Activated gamma-delta T cell (primary cell): ENCODE measurements at places on chromosomes 4 and X.
A peak's percentile ranks its signal among the peaks of the same experiment; 100 is the strongest.

DNA sequence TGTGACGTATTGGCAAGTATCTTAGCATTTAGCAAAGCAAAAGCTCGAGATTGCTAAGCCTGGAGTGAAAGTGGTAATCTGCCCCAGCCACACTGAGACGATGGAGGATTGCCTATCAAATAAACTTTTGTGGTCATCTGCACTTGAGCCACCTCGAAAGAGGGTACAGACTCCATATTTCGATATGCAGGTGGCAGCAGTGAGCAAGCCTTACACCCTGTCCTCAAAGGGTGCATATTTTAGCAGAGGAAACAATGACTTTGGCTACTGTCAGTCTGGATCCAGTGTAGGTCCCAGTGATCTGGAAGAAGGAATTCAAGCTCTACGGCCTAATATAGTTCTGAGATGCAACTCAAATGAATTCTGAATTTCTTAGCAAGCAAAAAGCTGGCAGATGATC lies 153.9 kb downstream of the ATG4A start:
- no peak for DNase-seq

GRCh38 chrX:20311505-20311904 lies 44.8 kb upstream of the RPS6KA3 start:
- DNase-seq, result no peak

DNA sequence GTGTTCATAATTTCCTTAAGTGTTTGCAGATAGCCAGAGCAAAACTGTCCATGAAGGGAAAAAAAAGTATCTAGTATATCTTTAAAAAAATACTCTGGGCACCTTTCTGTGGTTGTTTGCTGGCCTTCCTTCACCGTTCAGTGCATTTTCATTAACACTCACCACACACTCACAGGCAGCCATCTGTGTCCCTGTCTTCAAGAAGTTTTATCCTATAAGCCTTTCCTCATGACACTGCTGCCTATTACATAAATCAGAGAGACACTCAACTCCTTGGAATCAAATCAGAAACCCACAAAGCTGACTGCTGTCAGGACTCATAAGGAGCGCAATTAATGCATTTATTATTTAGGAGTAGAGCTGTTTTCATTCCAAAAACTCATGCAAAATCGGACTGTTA lies 1720.2 kb downstream of the PCDH7 start:
- no peak for DNase-seq

GRCh38 chrX:64437218-64437617 lies 42.0 kb upstream of the MTMR8 start:
- DNase-seq, result no peak

DNA sequence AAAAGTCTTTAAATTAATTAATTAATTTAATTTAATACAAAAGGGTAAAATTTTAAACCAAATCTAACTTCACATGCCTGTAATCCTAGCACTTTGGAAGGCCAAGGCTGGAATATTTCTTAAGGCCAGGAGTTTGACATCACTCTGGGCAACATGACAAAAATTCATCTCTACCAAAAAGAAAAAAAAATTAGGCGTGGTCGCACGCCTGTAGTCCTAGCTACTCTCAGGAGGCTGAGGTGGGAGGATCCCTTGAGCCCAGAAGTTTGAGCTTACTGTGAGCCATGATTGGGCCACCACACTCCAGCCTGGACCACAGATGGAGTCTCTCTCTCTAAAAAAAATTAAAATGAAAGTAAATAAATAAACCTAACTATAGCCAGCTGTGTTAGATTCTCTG lies 39.2 kb upstream of the ANTXR2 start:
- no peak for DNase-seq

DNA sequence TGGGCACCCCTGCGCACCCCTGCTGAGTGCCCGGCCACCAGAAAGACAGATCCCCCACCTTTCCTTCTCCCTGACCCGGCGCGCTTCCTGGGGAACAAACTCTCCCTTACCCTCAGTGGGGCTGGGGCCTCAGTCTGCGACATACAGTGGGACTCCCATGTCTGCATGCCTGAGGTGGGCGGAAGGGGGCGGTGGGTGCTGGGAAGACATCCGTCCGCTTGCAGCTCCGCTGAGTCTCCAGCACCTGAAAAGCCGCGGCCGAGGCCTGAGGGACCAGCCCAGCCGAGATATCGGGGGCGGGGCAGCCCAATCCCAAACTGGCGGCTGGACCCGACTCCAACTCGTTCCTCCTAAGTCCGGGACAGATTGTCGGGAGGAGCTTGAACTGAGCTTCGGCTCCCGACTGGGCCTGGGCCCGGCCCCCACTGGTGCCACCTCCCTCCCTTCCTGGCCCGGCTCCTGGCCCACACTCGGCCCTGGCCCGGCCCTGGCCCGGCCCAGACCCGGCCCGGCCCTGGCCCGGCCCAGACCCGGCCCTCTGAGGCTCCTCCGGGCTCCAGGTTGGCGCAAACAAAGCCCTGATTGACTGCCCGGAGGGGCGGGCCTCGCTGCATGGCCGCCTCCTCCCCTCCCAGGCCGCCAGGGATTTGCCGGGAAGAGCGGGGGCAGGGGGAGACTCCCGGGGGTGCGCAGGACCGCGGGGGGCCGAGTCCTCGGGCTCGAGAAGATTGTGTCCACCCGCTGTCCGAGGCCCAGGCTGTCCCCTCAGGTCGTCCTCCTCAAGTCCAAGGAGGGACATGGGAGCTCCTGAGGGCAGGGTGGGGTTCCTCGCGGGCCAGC lies 877 bp upstream of the SLC16A2 start:
- peak; percentile 17 for DNase-seq

DNA sequence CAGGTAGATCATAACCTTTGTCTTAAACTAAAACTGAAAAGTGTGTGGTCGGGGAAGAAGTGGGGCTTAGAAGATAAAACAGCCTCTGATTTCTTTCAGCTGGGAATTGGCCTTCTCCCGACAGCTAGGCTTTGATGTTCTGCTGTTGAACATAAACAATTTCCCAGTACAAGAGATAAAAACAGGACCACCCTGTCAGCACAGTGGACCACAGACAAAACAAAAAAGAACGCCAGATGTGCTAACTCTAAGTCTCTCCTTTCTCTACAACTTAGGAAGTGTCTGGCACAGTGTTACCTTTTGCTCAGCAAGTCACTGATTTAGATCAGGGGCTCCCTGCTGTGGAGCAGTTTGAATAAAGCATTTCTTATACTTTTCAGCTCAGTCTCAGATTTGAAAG lies 87.5 kb upstream of the UXT start:
- no peak for DNase-seq

DNA sequence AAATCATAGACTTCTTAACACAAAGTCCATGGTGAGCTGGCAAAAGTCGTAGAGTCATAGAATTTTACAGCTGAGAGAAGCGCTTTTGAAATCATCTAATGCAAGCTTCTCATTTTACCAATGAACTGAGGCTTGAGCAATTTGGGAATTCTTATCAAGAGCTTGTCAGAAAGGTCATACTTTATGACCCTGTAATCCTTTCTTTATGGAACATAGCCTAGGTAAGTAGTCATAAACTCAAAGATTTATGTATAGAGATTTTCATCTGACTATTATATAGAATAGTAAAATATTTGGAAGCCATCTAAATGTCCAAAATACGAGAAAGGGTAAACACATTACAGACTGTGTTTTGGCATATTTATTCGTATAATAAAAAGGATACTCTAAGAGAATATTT lies 563.5 kb downstream of the PCDH7 start:
- DNase-seq, result no peak

DNA sequence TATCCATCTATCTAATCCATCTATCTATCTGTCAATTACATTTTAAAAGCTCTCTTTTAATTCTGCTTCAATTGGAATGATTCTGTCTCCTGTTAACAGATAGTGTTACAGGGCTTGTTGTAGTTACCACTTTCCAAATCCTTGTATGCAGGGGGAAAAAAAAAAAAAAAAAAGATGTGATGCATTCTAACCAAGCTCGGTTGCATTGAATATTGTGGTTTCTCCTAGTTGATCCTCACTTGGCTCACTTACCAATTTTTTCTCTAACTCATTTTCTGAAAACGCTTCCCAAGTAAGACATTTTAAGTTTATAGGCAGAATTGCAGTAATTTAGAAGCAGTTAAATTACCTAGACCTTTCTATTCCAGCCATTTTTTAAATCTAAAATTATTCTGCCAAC lies 327.9 kb upstream of the PITX2 start:
- DNase-seq, result no peak

DNA sequence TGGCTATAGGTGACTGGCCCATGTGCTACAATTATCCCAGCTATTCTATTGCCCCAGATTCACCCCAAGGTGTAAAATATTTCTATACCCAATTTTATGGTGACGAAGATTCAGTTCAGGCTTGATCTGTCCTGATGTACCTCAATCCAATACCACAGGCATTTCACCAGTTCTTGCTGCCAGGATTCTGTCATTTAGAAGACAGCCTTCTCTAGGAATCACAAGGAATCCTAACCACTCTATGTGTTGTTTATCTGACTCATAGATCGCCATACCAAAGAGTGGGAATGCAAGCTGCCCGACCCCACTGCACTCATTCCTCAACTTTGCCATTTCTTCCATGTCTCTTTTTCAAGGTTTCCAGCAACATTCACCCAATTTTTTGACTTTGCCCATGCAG lies 355.0 kb upstream of the EMCN start:
- DNase-seq, result no peak

DNA sequence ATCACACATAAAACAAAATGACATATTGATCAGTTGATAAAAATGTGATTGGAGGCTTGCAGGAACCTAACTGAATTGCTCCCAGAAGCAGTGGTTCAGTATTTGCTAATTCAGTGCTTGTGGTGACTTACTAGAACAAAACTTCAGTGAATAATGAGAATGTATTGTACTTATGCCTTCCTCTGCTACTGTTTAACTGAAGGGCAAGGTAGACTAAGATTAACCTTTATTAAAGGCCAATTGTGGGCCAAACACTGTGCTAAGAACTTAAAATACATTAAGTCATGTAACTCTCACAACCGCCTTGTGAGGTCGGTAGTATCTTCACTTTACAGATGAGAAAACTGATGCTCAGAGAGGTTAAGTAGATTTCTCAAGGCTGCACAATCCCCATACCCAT lies 14.9 kb downstream of the IGFBP7 start:
- DNase-seq, result no peak

DNA sequence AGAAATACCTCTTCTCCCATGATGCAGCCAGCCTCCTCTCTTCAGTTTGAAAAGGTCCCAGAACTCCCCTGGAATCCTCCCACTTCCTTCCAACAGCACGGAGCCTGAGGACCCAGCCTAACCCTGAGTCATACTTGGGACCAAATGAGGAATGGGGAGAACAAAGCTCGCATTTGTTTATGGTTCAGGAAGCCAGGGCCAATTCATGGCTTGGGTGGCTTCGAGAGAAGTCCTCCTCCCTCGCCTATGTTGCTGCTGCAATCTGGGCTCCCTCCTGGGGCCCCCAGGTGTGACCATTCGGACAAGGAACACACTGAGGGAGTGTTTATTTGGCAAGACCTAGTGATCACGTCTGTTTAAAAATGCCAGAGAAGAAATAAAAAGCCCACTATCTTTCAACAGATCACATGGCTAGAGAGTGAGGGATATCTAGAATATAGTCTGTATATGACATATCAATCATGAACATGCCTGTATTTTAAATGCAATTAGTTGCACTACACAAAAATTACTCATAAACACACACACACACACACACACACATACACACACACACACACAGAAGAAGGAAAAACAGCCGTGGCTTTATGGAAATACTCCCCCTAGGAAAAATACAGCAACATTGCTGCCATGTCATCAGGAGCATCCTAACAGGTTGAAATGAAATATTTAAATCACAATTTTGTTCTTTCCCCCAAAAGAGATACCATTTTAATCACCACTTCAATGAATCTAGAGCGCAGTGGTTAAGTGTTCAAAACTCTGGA lies 155.7 kb upstream of the MAP3K15 start:
- DNase-seq, result no peak

GRCh38 chrX:110795645-110796406 lies at the start of gene CHRDL1:
Gene CHRDL1 (minus strand): TSS chrX:110795817. CDS start chrX:110792181, 3,636 bp downstream.
- DNase-seq, result no peak

- DNase-seq, result no peak
Measured at GRCh38 chrX:34365471-34365870, 233.4 kb upstream of the FAM47A start.

- no peak for DNase-seq
Measured at GRCh38 chr4:152817331-152817730, 37.6 kb downstream of the ARFIP1 start.

DNA sequence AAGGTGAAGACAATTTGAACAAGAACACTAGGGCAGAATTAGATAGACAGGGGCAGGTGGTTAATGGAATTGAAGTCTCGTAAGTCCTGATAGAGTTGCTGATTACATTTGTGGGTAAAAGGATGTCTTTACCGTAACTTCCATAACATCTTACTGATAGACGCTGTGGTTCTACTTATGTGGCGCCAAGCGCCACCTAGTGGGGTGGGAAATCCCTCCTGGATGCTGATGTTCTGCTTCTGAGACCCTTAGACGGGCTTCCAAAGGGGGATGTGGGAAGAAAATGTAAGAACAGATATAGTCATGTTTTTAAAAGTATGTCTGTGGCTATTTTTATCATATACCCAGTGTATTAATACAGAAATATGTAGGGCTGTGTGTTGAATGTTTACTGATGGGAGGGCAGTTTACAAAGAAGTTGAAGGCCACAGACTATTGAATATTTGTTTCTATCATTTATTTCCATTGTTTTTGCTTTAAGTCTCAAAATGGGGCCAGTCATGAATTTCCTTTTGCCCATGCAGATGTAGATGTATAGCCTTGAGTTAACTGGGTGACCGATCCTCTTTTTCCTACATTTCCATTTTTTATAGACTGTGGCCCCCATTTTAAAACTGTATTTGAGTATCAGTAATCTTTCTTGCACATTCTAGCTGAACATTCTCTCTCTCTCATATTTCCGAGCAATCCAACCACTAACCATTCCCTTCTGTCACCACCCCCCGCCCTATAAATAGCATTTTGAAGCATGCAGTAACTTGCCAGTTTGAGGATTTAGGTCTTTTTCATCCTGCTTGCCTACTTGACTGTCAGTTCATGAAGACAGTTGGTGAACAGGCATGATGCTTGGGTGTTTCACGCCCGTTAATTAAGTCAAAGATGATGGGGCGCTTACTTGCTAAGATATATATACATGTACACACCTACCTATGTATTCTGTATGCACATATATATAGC lies 12.1 kb upstream of the TLR8 start:
- DNase-seq, result no peak

GRCh38 chr4:56906489-56907393 lies 959 bp upstream of the REST start:
- DNase-seq, result no peak

DNA sequence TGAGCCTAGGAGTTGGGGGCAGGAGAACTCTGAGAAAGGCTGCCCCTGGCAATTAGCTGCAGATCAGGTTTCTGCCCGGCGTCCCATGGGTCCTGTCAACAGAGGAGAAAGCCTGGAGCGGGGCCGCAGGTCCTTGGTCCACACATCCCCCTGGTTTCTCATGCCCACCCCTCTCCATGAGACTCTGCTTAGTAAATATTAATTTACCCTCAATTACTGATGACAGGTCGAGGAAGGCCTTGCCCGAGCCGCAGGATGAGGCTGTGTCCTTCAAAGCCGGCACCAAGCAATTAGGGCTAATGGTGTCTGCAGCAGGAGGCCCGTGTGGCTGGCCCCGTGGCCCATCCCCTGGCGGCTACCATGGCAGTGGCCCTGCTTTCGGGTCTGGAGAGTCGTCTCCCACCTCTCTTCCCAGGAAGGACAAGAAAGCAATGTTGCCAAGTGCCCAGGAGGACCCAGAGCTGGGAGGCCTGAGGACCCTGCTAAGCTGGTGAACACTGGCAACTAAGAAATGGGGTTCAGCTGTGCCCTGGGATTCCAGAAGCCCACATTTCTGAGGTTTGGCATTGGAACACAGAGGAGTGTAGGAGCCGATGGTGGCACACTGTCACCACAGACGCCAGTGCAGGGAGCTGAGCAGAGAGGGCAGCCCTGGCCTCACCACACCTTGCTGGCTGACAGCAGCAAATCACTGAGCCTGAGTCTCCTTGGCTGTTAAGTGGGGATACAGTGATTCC lies 114.6 kb downstream of the CPZ start:
- DNase-seq, result no peak
